Stimulated activated CD4-positive, alpha-beta T cell treated with anti-CD3 and anti-CD28 coated beads, Interleukin-4, amount 100 ng/mL, for 1 hour (primary cell): ENCODE measurements at places on chromosomes 4 and X.

- DNase-seq, result no peak
Measured at GRCh38 chr4:145493166-145493565, 11.5 kb downstream of the SMAD1 start.

GRCh38 chr4:137635108-137635507 lies 102.8 kb upstream of the PCDH18 start:
- DNase-seq, result no peak

- DNase-seq, result no peak
Measured at GRCh38 chrX:97211070-97211469, 327.4 kb downstream of the RPA4 start.

DNA sequence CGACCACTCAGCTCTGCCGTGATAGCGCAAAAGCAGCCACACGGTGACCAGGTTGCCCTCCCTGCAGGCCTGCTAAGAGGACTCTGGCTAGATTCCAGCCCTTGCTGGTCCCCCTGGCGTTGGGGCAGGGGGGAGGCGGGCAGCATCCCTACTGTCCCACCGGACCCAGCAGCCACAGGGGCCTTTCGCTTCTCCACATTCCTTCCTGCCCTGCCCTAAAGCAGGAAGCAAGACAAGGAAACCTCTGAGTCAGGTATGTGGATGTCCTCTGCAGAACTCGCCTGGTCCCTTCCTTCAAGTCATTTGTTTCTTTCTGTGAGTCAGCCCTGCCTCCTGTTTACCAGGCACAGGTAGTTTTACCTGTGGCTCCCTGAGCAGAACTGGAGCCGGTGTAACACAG lies 60.2 kb upstream of the CLDN34 start:
- no peak for DNase-seq
